Stimulated activated CD8-positive, alpha-beta memory T cell treated with anti-CD3 and anti-CD28 coated beads, Interleukin-2, amount 100 ng/mL, for 1 hour (primary cell): ENCODE measurements at places on chromosomes 4 and X.

DNA sequence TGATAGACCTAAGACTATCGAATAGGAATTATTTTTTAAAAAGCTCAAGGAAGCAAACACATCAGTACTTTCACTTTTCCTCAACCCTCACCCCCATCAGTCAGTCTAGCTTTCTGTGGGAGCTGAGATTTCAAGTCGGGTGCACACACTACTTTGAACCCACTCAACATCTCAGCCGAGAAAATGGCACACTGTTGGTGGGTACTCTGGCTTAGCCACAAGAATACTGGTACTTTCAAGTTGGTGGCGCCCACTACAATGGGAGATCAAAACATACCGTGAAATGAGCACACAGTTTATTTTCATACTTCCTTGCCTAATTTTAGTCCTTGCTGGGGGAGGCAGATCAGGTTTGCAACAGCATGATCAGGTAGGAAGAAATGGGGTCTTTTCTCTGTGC is 10.2 kb downstream of the CD40LG start:
- no peak for DNase-seq

GRCh38 chr4:84699001-84699671 is 116.2 kb downstream of the CDS1 start:
- no peak for DNase-seq

DNA sequence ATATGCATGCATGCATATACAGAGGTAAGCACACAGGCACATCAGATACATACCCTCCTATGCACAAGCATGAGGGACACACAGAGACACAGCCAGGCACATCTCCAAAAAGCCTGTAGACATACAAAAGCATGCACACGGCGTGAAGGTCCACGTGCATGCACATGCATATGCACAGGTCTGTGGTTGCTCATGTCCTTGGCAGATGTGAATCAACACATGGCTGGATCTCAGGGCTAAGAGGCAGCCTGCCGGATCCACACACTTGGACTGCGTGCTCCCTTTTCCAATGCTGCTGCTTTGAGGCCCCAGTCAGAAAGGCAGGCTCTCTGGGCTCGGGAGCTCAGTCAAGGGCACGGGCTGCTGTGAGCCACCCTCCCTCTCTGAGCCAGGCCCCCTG is 3.6 kb downstream of the STARD8 start:
- DNase-seq: no peak

GRCh38 chr4:139559687-139560086 is 3.7 kb upstream of the SETD7 start:
- DNase-seq: no peak

- no peak for DNase-seq
Measured at GRCh38 chr4:5839751-5840674, 52.9 kb downstream of the CRMP1 start.

DNA sequence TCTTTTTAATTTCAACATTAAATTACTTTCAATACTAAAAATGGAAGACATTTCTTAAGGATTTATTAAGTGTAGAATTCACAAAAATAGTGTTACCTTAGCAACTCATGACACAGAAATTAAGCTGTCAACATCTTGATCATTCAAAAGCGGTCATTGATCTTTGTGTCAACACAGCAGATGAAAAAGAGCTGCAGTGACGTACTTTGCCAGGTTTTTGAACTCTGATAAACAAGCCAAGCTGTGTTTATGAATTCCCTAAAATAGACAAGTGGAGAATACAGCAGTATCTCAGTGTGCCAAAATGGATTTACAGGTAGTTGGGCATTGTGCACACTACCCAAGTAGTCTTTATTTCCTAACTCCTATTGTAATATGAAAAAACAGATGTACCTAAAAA is 1141.8 kb upstream of the PCDH7 start:
- DNase-seq: no peak

- no peak for DNase-seq
Measured at GRCh38 chr4:157128395-157128794, 52.4 kb downstream of the GLRB start.

DNA sequence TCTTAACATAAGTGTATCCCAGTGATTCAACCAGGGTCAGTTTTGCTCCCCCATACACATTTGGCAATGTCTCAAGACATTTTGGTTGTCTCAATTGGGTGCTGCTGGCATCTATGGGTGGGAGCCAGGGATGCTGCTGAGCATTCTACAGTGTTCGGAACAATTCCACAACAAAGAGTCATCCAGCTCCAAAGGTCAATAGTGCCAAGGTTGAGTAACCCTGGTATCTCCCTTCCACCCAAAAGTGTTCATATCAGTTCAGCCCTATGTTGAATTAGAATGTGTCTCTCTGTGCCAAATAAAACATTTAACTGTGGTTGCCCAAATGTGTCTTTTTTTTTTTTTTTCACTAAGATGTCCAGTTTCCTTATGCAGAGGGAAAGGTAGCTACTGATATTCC is 129.4 kb upstream of the RAI2 start:
- DNase-seq: no peak
